ENCODE measurements at places on chromosomes 7 and 10.
A peak's percentile ranks its signal among the peaks of the same experiment; 100 is the strongest.

GRCh38 chr7:117564080-117564479, 84.3 kb downstream of the CFTR start:
- no peak for DNase-seq

DNA sequence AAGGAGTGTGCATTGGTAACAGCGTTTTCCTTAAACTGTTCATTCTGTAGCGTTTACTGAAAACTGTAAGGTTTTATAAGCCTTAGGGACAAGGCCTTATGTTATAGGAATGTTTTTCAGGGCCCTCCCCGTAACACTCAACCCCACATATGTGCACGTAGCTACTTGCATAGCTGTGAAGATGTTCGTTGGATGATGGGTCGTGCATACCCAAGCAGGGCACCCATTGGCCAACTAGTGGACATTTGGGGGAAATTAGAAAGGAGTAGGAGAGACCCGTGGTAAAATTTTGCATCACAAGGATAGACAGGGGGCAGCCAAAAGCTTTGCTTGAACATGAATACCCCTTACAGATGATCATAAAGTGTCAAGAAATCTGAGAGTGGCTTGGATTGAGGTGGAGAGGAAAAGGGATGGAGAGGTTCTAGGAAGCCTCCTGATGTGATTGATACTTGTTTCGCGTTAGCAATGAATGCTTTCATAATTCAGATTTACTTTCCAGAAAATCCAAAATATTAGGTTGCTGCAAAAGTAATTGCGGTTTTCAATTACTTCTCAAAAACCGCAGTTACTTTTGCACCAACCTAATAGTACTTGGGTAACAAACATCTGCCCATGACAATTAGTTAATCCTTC, 878 bp downstream of the SEC61A2 start:
- no peak for DNase-seq

GRCh38 chr7:84013616-84014240, 180.9 kb downstream of the SEMA3A start:
- DNase-seq = no peak

GRCh38 chr10:474406-474805, 215.1 kb downstream of the DIP2C start:
- no peak for DNase-seq

GRCh38 chr10:72170263-72170662, 45.5 kb upstream of the ANAPC16 start:
- DNase-seq = no peak

GRCh38 chr10:51057925-51058324, 16.4 kb upstream of the PRKG1 start:
- DNase-seq = no peak

GRCh38 chr7:158160199-158160598, 427.4 kb downstream of the PTPRN2 start:
- no peak for DNase-seq

- no peak for DNase-seq
These were observed 301.3 kb downstream of the PHTF2 start for GRCh38 chr7:78099715-78100394.

DNA sequence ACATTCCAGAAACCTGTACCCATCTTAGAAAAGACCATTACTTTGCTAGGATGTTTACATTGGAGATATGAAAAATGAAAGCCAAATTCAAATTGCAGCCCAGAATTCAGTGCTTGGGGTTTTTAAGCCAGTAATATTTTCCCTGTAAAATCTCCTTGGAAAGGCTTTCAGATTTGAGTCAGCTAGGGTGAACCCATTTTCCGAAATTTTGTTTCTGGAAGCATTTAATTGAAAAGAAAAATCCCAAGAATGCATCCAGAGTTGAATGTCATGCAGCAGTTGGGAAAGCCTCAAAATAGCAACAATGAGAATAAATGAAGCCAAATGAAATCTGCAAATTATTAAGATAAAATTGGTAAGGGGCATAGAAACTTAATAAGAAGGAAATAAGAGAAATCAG, 106.4 kb downstream of the BMPER start:
- DNase-seq = no peak

DNA sequence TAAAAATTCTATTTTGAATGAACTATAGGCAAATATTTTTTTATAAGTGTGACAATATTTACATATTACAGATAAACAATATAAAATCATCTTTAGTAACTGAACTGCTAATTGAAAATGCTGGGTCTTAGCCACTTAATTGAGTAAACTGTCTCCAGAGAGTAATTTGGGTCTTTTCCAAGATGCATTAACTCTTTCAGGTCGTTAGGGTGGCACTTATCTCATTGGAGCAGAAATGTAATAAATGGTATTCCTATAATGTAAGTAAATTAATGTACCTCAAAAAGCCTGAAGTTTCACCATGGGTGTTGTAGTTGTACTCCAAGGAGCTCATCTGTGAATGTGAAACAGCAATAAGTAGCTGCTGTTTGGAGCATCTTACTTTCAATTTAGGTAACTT, 208.5 kb downstream of the EXOC4 start:
- no peak for DNase-seq

GRCh38 chr7:92766461-92767003, 69.8 kb downstream of the CDK6 start:
- no peak for DNase-seq

GRCh38 chr7:114663502-114663901, 248.9 kb downstream of the FOXP2 start:
- DNase-seq = no peak

GRCh38 chr10:79494871-79495705, 17.2 kb upstream of the EIF5AL1 start:
- no peak for DNase-seq

DNA sequence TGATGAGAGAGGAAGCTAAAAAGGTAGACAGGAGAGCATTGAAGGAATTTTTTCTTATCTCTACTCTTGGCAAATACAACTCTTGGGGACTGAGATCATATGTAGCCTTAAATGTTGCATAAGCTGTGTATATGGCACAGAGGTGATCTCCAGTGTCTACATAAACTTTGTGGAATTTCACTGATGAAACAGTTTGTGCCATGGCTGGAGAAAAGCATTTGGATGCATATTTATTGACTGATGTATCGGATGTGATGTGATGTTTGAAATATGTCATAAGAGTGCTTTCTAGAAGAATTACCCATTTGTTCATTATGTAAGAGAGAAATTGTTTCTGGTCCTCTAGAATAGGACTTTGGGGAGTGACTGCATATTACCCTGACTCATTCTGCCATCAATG, 244.9 kb upstream of the LRRTM3 start:
- DNase-seq = no peak

DNA sequence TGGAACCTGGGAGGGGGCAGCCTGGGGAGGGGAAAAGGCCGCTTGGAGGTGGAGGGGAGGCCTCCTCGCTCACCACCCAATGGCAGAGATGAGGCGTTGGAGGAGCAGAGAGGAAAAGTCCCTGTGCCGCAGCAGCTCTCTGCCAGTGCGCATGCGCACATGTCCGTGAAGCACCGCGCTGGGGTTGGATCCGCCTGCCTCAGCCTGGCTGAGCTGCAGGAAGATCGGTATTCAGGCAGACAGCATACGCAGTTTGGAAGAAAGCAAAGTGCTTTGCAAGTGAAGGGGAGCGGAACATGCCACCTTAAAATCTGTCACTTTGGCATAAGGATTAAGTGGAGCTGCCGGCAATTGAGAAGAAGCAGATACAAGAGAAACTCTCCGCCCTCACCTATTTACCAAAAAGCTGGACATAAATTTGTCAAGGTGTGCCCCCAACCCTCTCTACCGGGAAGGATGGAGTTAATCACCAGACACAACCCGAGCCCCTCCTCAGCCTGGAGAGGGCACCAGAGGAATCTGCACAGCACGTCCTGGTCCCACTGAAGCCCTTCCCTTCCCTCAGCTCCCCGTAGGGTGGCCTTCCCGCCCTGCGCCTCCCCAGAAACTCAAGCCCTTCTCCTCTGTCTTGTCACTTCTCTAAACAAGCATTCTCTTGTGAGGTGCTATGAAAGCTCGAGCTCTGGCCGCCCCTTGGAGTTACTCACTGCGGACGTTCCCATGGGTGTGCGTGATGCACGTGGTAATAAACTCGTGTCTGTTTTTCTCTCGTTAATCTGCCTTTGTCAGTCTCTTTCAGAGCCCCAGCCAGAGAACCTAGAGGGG, 32.2 kb upstream of the TMEM72 start:
- peak; percentile 38 for DNase-seq

DNA sequence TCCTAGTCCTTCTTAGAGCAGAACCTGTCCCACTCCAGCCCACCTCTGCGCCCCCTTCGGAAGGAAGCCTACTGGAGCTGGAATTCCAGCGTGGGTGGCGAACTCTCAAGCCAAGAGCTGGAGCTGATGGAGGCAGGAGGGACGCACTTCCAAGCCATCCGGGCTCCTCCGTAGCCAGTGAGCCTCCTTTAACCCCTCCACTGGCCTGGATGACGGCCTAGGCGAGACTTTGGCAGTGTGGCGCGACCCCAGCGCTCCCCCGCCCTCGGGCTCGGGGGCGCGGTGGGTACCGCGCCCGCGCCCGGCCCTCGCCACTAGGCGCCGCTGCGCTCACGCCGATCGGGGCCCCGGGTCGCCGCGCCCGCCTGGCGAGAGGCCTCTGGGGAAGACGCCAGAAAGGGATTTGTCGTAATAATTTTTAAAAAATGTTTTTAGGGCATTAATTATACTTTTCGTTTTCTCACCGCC, 5.1 kb upstream of the EMX2 start:
- no peak for DNase-seq

DNA sequence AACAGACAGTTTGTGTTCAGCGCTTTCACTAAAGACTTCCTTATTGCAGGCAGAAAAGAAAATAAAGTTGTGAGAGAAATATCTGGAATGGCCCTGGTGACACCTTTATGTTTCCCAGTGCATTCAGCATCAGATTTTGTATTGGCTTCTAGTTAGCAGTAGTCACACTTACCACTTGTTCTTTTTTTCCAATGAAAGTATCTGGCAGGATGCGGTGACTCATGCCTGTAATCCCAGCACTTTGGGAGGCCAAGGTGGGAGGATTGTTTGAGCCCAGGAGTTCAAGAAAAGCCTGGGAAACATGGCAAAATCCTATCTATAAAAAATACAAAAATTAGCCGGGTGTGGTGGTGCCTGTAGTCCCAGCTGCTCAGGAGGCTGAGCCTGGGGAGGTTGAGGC, 649.6 kb downstream of the LRMDA start:
- DNase-seq = no peak

- no peak for DNase-seq
These were observed 450.6 kb upstream of the SORCS1 start for GRCh38 chr10:107614939-107615685.

DNA sequence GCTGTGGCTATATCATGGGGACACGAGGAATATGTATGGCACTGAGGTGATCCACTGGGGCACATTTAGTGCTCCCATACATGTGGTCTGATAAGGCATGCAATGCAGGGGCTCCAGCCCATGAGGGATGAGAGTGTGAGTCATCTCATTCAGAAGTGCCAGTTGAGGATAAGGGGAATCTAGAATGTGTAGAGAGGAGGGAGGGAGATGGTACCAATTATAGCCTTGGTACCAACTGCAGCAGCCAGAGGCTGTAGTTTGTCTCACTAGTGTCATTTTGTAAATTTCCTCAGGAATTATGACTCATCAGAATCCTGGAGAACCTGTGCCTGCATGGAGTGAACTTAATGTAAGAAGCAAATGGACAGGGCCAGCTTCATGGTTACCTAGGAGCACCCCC, 46.2 kb downstream of the LAMB4 start:
- DNase-seq = no peak
